ENCODE measurements at places on chromosomes 7 and 10.

GRCh38 chr10:114822444-114823076 lies 980 bp downstream of the FHIP2A start:
- peak; percentile 6 for DNase-seq

- DNase-seq: no peak
Measured at GRCh38 chr7:47818796-47819606, 129.3 kb downstream of the PKD1L1 start.

- no peak for DNase-seq
Measured at GRCh38 chr10:102421757-102422512, 1.3 kb downstream of the FBXL15 start.

DNA sequence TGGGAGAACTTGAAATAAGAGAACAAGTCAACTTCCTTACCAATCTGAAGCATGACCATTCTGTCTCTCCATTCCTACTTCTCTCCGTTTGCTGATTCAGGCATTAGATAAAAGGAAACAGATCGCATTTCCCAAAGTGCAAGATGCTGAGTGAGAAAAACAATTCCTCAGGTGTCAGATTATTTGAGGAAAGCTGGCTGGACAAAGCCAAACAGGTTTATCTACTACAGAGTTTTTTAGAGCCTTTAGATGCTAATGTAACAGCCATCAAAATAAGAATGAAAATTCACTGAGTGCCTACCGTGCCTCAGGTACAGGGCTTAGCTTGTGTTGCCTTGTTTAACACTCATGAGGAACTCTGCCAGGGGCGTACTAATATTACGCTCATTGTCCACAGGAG lies 135.9 kb upstream of the MBL2 start:
- no peak for DNase-seq

DNA sequence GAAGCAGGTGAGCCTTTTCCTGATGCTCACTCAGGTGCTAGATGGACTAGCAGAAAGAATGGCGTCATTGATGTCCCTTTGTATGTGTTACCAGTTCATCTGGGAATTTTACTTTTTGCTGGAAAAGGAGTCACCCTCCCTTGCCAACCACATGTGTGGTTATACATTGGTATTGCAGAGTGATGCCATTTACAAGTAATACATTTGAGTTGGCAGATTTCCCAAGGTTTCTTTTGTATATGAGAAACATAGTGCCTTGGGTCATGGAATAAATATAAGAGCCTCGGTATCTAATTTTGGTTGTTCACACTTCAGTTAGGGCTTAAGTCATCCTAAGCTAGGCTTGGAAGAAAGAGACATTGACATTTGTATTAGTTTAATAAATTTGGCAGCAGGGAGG lies 10.4 kb upstream of the ATXN7L1 start:
- DNase-seq: no peak

GRCh38 chr7:37100735-37101331 lies 347.8 kb downstream of the ELMO1 start:
- no peak for DNase-seq

GRCh38 chr7:29588900-29589696 lies 25.5 kb downstream of the PRR15 start:
- DNase-seq: no peak

Measured in activated T-helper 1 cell treated with anti-CD3 and anti-CD28 coated beads, Interleukin-2, amount 50 U/mL, for 16 hours (primary cell).